ENCODE measurements at places on chromosomes 6 and 20.

GRCh38 chr6:30882759-30883684 is 1.3 kb upstream of the DDR1 start:
- no peak for DNase-seq

DNA sequence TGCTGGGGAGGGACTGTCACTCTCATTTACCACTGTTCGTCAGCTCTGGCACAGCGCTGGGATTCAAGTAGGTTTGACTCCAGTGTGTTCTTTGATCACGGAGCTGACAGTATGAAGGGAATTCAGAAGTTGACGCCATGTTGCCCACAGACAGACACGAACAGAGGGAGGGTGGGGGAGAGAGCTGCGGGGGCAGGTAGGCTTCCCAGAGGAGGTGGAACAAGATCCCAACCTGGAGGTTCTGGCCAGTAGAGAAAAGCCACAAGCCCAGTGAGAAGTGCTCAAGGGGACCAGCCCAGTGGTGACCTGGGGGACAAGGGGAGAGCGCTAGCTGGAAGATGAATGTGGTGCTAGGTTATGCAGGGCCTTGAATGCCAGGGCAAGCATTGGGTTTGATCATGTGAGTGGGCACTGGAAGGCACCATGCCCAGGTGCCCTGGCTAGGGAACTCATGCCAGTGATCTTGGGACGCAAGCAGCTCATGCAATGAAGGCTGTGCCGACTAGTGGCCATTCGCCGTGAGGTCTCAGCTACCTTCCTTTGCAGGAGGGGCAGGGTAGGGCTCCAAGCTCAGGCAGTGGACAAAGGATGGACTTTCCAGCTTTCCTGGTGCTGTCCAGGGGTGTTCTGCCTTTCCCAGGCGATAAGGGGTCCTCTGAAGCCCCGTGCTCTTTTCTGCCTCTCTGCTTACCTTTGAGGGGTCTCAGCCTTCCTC is 50.4 kb upstream of the APCDD1L start:
- DNase-seq: no peak

DNA sequence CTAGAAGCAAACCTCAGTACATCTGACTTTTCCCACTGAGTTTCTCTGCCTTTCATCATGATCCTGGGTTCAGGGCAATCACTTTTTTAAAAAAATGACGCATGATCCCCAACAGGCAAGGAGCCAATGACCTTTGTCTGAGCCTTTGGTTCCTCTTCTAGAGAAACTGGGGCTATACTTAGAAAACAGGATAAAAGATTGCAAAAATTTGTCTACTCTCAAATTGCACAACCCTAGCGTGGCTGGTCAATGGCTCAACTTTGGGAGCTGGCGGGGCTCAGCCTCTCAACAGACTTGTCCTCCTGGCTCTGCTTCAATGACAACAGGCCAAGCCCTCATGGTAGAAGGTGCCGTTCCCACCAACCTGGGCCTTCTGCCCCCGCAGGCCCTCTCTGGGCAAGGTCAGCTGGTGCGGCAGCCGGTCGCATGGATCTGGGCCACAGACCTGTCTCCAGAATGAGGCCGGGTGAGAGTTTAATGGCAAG is 48.7 kb downstream of the PDYN start:
- DNase-seq: peak; percentile 50

DNA sequence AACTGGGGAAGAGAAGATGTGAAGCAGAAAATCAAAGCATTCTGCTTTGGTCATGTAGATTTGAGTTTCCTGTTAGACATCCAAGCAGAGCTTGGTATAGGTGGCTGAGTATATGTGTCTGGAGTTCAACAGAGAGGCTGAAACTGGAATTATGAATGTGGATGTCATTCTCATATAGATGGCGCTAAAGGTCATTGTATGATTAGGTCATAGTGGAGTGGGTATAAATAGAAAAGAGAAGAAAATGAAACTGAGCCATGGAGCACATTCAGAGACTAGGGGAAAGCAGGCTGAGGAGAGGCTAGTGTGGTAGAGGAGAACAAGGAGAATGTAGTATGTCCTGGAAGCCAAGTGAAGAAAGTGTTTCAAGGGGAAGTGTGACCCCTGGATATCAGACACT is 295.6 kb upstream of the PLN start:
- DNase-seq: no peak

DNA sequence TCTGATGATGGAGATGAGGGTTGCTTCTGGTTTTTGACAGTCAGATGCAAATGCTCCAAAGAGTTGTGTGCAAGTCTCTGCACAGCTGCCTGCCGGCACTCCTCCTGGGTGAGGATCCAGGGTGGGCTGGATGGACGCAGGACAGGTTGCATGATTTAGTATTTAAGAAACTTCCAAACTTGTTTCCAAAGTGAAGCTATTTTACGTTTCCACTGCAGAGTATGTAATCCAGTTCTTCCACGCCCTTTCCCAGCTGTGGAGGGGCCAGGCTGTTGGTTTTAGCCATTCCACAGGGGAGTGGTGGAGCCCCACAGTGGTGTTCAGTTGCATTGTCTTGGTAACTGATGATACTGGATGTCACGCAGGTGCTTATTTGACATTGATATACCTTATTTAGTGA is 157.3 kb downstream of the THBS2 start:
- no peak for DNase-seq

- no peak for DNase-seq
These were observed 19.6 kb downstream of the POFUT1 start for GRCh38 chr20:32227306-32227705.

GRCh38 chr6:154653385-154653784 is 79.8 kb upstream of the SCAF8 start:
- no peak for DNase-seq

GRCh38 chr6:1739680-1740079 is 130.0 kb downstream of the FOXC1 start:
- DNase-seq: no peak

GRCh38 chr6:28468056-28468455 is 24.8 kb upstream of the ZSCAN23 start:
- DNase-seq: no peak

GRCh38 chr20:22353586-22353985 is 230.8 kb downstream of the FOXA2 start:
- DNase-seq: no peak

- DNase-seq: no peak
These were observed 75.8 kb upstream of the TSHZ2 start for GRCh38 chr20:52896348-52896747.

DNA sequence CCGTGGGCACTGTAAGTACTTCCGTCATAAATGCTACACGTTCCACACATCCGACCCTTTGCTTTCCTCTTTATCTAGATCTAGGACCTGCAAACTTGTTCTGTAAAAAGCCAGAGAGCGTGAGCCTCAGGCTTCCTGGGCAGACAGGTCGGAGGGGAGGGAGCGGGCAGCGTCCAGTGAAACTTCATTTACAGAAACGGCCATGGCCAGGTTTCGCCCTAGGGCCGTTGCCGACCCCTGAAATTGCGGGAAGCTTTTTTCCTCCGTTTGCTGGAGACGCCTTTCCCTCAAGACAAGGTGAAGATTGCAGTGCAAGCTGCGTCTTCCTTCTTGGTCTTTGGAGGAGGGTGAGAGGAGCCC is 155.4 kb downstream of the DLL1 start:
- no peak for DNase-seq

GRCh38 chr20:52422574-52423336 is 231.2 kb upstream of the ZFP64 start:
- no peak for DNase-seq

DNA sequence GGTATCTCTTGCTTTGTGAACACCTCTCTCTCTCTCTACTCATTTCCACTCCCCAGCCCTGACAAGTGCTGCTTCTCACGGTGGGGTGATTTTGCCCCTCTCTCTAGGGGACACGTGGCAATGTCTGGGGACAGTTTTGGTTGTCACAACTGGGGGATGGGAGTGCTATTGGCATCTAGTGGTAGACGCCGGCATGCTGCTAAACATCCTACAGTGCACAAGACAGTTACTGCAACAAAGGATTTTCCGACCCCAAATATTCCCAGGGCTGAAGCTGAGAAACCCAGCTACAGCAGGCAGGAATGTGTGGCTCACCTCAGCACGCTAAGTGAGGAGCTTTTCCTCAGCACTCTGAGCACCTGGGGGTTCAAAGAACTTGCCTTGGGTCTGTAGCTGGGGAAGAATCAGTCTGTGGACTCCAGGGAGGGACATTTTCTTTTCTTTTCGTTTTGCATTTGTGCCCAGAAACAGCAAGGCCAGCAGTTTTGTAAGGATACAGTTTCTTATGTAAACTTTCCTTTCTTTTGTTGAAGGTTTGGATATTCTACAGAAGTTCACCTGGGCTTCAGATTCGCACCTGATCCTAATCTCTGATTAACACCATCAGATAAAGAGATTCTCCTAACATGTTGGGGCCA is 246.9 kb upstream of the ZFP64 start:
- no peak for DNase-seq

DNA sequence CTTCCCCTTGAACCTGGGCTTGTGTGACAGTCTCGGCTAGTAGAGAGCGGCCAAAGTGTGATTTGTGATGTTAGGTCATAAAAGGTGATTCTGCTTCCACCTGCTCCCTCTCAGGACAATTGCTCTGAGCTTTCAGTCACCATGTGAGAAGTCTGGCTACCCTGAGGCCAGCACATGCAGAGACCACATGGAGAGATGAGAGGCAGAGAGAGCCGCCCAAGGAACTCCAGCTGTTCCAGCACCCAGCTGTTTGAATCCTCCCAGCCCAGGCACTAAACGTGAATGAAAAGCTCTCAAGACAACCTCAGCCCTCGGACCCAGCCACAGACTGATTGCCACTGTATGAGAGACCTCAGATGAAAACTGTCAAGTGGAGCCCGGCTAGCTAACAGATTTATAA is 143.4 kb upstream of the EEF1E1 start:
- DNase-seq: no peak

DNA sequence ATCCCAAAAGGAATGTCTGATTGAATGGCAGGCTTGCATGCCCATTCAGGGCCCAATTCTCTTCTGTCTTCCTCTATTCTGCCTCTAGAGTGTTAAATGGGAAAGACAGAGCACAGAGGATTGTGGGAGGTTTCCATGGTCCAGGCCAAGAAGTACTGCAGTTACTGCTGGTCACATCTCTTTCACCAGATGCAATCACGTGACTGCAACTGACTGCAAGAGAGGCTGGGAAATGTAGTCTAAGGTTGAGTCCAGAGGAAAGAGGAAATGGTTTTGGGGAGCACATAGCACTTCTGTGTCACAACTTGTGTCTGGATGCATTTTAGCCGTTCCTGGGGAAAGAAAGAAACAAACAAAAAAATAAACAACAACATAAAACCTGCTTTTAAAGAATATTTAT is 336.4 kb upstream of the BTBD3 start:
- no peak for DNase-seq

GRCh38 chr6:31396422-31397152 is 6.8 kb upstream of the MICA start:
- DNase-seq: peak; percentile 28

DNA sequence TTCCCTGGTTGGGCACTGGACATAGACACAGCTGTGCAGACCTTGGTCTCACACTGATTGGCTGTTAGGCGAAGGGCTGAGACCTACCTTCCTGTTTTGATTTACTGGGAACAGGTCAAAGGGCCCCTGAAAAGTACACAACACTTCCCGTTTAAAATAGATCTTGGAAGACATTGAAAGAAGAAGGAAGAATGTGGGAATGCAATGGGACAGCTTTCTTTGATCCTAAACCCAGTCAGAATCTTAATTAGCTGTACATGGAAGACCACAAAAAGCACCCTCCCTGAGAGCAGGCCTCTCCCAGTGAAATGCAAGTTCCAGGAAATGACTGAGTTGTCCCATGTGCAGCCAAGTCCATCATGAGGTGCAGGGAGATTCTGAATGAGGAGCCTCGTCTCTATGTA is 83.6 kb upstream of the EXOC2 start:
- no peak for DNase-seq

Data from C1 segment of cervical spinal cord (tissue), 14 donors.